H1 (cell line): ENCODE measurements at places on chromosomes 1 and 21. TPM values are rescaled to one million over a fixed set of nuclear protein-coding genes. Genes with fewer than 3 reads are reported as not detected.
A peak's percentile ranks its signal among the peaks of the same experiment; 100 is the strongest.

- no peak overlapping the region for H3K27ac ChIP-seq
- H3K27me3 ChIP-seq = no peaks in the 10 kb centered on the region
- no peaks in the 10 kb centered on the region for H3K4me1 ChIP-seq
- no peak overlapping the region for H3K4me3 ChIP-seq
- no peaks in the 10 kb centered on the region for H3K36me3 ChIP-seq
Observed at GRCh38 chr1:78280626-78281025, 210.1 kb upstream of the PTGFR start.

DNA sequence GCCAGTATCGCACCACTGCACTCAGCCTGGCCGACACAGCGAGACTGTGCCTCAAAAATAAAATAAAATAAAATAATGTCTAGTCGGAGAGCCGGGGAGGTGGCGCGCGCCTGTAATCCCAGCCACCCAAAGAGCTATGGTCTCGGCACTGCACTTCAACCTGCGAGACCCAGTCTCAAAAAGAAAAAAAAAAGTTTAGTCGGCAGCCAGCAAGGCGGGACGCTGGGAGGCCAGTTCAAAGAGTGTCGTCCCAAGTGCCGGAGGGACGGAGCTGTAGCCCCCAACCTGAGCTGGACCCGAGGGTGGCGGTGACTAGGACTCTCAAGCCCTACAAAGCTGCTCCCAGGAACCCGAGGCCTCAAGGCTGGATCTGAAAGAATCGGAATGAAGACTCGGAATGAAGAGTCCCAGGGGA lies 632 bp upstream of the FALEC start:
- H3K27ac ChIP-seq = no peak overlapping the region
- H3K27me3 ChIP-seq = no peaks in the 10 kb centered on the region
- no peaks in the 10 kb centered on the region for H3K36me3 ChIP-seq
- peak overlapping the region; percentile 75 for H3K4me3 ChIP-seq
- no peak for DNase-seq

- no peaks in the 10 kb centered on the region for H3K36me3 ChIP-seq
- no peaks in the 10 kb centered on the region for H3K27me3 ChIP-seq
- no peak overlapping the region for H3K27ac ChIP-seq
- DNase-seq = no peak
- H3K4me1 ChIP-seq = peaks cover 14% of the 10 kb centered on the region
Observed at GRCh38 chr1:87202922-87203655, 125.6 kb upstream of the LMO4 start.

DNA sequence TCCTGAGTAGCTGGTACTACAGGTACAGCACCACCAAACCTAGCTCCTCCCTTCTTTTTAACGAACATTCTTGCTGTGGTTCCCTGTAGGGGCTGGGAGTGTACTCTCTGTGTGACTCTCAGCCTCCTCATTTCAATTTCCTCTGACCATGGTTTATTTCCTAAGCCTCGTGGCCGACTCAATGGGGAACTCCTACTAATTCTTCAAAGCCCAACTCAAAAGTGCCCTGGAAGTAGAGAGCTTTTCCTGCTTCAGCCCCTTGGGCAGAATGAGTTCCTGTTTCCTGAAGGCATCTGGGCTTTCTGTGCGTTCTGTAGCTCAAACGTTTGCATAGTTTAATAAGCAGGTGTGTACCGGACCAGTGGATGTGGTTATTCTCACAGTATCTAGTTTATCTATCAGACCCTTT lies 70.9 kb upstream of the ACOT11 start:
- peaks cover 31% of the 10 kb centered on the region for H3K4me1 ChIP-seq
- H3K36me3 ChIP-seq = no peaks in the 10 kb centered on the region
- no peak overlapping the region for H3K27ac ChIP-seq
- H3K4me3 ChIP-seq = no peak overlapping the region

GRCh38 chr1:41891199-41891896 lies 27.4 kb downstream of the HIVEP3 start:
- H3K27ac ChIP-seq = no peak overlapping the region
- H3K4me1 ChIP-seq = no peaks in the 10 kb centered on the region
- no peak overlapping the region for H3K4me3 ChIP-seq
- H3K36me3 ChIP-seq = no peaks in the 10 kb centered on the region

DNA sequence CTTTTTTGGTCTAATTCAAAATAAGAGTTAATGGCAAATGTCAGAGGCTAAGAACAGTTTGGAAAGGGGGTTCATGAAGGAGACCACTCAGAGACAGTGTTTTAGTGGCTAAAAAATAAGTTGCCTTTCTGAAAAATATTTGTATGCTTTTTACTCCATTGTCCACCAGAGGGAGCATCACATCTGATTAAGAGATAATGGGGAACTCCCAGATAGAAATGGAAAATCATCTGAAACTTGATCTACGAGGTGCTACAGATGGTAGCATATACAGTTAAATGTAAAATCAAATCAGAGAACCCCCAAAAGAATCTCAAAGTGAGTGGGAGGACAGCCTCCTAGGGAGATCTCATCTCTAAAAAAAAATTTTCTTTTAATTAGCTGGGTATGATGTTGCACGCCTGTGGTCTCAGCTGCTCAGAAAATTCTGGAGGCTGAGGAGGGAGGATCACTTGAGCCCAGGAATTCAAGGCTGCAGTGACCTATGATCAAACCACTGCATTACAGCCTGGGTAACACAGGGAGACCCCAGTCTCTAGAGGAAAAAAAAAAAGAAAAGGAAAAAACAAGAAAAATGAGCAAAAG lies 9.7 kb downstream of the SMYD3 start:
- no peaks in the 10 kb centered on the region for H3K36me3 ChIP-seq
- H3K27ac ChIP-seq = no peak overlapping the region
- H3K4me3 ChIP-seq = no peak overlapping the region
- no peak for DNase-seq
- no peaks in the 10 kb centered on the region for H3K27me3 ChIP-seq

DNA sequence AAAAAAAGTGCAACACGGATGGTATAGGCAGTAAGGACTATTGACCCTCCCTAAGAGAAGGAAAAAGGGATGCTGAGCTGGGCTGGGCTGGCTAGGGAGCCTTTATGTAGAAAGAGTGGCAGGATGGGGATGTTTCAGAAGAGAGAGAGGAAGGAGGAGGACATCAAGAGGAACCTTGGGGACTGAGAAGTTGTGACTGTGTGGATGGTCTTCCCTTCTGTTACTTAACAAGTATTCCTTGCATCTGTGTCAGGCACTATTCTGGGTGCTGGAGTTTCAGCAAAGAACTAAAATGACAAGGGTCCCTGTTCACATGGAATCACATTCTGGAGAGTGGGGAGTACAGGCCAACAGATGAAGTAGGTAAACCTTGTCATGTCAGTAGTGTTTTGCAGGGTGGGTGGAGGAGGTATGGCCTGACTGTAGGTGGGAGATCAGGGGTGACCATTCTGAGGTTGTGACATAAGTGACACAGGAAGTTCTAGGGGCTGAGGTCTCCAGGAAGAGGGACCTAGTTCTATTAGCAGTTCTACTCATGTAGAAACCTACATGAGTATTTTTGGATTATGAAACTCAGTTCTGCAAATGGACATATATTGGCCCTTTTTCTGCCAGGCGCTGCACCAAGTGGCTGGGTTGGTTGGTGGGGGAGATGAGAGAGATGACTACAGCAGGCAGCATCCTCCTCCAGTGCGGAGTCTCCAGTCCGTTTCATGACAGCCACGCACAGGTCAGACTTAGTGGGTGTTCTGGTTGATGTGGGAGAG lies 53.8 kb downstream of the PRDM2 start:
- H3K27me3 ChIP-seq = peaks cover 2% of the 10 kb centered on the region; the same call in 1 of the 2 replicates
- H3K27ac ChIP-seq = no peak overlapping the region
- H3K4me1 ChIP-seq = no peaks in the 10 kb centered on the region; the same call in 1 of the 2 replicates

DNA sequence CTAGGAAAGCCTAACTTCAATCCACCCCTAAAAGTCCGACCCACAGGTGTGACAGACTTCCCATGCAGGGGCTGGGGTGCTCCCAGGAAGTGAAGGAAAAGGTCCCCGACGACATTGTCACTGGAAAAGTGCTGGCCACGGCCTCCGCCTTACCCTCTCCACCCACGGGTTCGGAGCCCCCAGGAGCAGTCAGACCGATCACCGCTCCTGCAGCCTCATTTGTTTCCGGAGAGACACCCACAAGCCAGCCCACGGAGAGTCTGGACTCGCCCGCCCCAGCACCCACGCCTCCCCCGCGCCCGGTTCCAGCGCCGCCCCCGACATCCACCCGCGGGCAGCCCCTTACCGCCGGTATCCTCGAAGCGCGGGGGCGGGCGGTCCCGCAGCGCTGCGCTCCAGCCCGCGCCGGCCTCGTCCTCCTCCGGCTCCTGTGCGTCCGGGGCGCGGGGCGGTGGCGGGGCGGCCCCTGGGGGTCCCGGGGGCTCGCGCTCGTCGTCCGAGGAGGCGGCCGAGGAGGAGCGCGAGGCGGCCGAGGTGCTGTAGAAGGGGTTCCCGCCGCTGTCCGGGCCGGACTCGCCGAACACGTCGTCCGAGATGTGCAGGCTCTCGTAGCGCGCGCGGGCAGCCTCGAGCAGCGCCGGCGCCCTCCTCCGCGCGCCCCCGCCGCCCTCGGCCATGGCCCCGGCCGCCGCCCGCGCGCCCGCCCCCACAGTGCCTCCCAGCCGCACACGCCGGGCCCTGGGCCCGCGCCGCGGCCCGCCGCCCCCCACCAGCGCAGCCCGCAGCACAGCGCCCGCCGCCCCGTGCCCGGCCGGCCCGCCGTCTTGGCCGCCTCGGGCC lies 660 bp downstream of the PGBD5 start:
- H3K27ac ChIP-seq = no peak overlapping the region
- DNase-seq = peak; percentile 60
- peaks cover 54% of the 10 kb centered on the region for H3K4me1 ChIP-seq
- H3K4me3 ChIP-seq = peak overlapping the region; percentile 71
- H3K36me3 ChIP-seq = no peaks in the 10 kb centered on the region

DNA sequence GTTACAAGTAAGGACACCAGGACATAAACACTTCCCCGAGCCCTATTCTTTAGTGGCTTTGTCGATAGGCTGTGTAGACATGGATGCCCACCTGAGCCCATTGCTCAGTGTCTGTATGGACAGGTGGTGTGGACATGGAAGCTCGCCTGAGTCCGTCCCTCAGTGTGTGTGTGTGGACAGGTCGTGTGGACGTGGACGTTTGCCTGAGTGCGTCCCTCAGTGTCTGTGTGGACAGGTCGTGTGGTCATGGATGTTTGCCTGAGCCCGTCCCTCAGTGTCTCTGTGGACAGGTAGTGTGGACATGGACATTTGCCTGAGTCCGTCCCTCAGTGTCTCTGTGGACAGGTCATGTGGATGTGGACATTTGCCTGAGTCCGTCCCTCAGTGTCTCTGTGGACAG lies 38.7 kb upstream of the COL6A2 start:
- peaks cover 3% of the 10 kb centered on the region; the same call in 1 of the 2 replicates for H3K4me1 ChIP-seq
- H3K27me3 ChIP-seq = no peaks in the 10 kb centered on the region
- DNase-seq = no peak
- no peak overlapping the region for H3K4me3 ChIP-seq
- H3K36me3 ChIP-seq = no peaks in the 10 kb centered on the region

- no peak overlapping the region for H3K27ac ChIP-seq
- H3K4me3 ChIP-seq = no peak overlapping the region
- DNase-seq = no peak
- no peaks in the 10 kb centered on the region for H3K27me3 ChIP-seq
- H3K36me3 ChIP-seq = no peaks in the 10 kb centered on the region
Observed at GRCh38 chr1:97646071-97646470, 274.8 kb downstream of the DPYD start.

- no peak overlapping the region for H3K27ac ChIP-seq
- H3K4me1 ChIP-seq = no peaks in the 10 kb centered on the region
- H3K4me3 ChIP-seq = no peak overlapping the region
- peaks cover 12% of the 10 kb centered on the region for H3K27me3 ChIP-seq
- DNase-seq = no peak
Observed at GRCh38 chr1:226541231-226541630, 7.3 kb upstream of the STUM start.

GRCh38 chr1:197985351-197985750 lies 68.2 kb downstream of the LHX9 start:
- H3K4me3 ChIP-seq = no peak overlapping the region
- no peak overlapping the region for H3K27ac ChIP-seq
- H3K4me1 ChIP-seq = no peaks in the 10 kb centered on the region
- H3K27me3 ChIP-seq = no peaks in the 10 kb centered on the region
- no peaks in the 10 kb centered on the region for H3K36me3 ChIP-seq

GRCh38 chr21:40765811-40766210 lies 81.1 kb downstream of the DSCAM start:
- DNase-seq = no peak
- H3K4me1 ChIP-seq = no peaks in the 10 kb centered on the region
- no peak overlapping the region for H3K4me3 ChIP-seq
- H3K36me3 ChIP-seq = no peaks in the 10 kb centered on the region
- H3K27ac ChIP-seq = no peak overlapping the region

DNA sequence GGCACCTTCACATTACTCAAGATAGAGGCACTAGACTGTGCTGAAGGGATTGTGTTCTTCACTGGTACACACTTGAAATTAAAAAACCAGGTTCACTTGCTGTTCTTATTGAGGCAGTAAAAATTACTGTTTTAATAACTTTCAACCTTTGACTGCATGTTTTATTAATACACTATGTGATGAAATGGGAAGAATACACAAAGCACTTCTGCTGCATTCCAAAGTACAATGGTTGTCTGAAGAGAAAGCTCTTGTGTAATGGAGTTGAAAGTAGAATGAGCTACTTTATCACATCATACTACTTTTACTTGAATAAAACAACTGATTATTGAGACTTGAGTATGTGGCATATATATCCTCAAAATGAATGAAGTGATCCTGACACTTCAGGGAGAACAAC lies 49.7 kb downstream of the LRRC8C start:
- H3K27me3 ChIP-seq = no peaks in the 10 kb centered on the region
- no peak overlapping the region for H3K4me3 ChIP-seq

Gene TFF2
- total RNA-seq = not detected in 2 replicates

Gene TAL1
- total RNA-seq = 0.15 TPM in 1 of 2 replicates, not detected in the other

Gene LENEP
- 1.2 and 1.3 TPM in 2 replicates for total RNA-seq

Gene CD160
- not detected in 2 replicates for total RNA-seq

Gene FBXO2
- 51.3 and 55.5 TPM in 2 replicates for total RNA-seq

Gene FALEC
- 1.1 TPM in 1 of 2 replicates, not detected in the other for total RNA-seq

Gene LIN28A
- total RNA-seq = 1,467 and 1,486 TPM in 2 replicates

Gene LGR6
- 0.50 and 1.1 TPM in 2 replicates for total RNA-seq

Gene PRSS38
- total RNA-seq = not detected in 2 replicates

Gene TIE1
- total RNA-seq = 2.2 and 2.7 TPM in 2 replicates
